Stimulated activated CD8-positive, alpha-beta memory T cell treated with anti-CD3 and anti-CD28 coated beads, Interleukin-15, amount 100 ng/mL, for 4 hours (primary cell): ENCODE measurements at places on chromosomes 4 and X.

DNA sequence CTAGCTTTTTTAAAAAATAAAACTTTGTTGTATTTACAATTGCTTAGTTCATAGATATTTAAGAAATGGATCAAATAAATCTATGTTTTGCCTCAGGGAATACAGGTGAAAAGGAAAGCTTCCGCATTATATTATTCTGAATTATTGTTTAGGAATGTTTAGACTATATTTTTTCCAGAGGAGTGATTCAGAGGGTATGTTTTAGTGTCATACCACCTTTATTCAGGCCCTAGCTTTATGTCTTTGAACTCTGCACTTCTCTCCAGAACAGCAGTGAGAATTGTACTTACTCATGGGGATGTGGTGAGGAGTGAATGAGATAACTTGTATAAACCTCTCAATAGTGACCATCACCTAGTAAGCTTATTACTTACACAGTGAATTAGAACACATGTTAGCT is 14.0 kb downstream of the SLIT2 start:
- DNase-seq, result no peak

DNA sequence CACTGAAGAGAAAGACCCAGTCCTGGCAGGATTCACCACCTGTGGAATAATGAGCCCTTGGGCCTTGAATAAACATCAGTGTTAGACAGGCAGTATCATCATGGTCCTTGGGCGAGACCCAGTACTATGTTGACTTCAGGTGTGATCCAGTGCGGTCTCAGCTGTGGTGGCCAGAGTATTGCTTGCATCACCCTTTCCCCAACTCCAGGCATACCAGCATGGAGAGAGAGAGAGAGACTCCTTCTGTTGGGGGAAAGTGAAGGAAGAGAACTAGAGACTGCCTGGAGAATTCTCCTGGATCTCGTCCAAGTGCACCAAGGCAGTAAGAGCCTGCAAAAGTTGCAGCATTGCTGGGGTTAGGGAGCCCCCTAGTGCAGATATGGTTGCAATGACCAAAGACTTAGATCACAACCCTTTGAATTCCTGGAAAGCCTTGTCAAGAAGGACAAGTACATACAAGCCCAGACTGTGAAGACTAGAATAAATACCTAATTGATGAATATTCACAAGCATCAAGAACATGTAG is 61.1 kb upstream of the VAMP7 start:
- DNase-seq, result no peak

DNA sequence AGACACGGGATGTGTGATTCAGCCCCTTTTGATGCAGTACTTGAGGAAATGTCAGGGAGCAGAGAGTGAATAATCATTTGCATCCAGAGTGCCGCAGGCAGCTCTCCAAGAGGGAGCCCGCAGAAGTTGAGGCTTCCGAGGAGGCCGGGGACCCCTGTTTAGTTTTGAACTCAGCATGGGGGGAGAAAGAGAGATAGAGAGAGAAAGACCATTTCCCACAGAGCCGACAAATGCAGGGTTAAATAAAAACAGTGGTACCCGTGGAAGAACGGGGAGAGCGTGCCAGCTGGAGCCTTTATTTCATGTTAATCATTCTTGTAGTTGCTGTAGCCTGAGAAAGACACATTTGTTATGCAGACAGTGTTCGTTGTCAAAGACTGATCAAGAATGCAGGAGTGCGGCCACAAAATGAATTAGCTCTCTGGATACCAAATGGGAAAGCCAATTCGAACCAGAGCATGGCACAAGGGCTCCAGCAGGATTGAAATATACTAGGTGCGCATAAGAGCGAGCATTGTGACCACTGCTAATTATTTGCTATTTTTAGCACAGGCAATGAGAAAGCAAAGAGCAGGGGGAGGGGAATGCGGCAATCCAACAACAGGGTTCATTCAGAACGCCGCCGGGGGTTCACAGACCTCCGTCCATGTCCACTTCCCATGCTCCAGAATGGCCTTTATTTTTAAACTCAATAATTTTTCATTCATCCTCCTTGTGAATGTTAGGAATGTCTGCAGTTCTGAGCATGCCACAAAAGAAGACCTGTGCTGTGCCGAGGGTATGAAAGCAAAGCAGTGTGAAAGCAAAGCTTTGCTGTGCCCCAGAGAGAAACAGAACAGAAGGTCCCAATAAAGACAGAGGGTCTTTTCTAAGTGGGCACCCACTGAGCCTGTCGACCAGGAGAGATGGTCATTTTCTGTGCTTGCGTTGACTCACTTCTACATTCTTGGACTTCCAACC is 243.9 kb upstream of the VCX3A start:
- DNase-seq, result no peak

- DNase-seq, result no peak
These were observed 14.3 kb downstream of the PRSS12 start for GRCh38 chr4:118338518-118338917.

GRCh38 chrX:117973110-117973807 is 143.4 kb downstream of the KLHL13 start:
- DNase-seq, result no peak

DNA sequence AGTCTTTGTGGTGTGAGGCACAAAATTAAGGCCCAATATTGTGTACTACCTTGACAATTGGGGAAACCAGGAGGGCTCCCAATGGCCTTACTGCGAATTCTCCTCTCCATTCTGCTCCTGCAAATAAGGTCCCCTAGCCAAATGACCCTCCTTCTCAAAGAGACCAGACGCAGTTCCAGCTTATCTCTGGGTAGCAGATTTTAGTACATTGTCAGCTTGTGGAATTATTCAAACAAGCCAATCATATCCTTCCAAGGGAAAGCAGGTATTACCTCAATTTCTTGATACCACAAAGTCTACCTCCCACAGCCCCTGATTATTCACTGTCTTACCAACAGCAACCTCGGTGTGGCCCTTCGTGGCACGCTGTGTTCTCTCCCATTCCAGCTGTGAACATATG is 7.8 kb upstream of the ZBTB33 start:
- no peak for DNase-seq

DNA sequence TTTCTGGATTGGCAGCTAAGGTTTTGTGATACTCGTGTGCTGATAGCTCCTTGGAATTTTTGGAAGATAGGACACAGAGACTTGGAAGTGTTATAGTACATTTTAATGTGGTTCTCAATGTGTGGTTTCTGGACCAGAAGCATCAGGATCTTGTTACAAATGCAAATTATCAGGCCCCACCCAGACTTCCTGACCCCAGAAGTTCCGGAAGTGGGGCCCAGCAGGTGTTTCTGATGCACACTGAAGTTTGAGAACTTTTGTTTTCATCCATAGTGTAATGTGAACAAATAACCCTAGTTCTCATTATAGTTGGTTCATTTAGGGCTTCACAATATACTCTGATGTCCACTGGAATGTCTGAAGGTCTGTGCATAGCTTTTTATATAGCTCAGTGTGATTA is 49.6 kb downstream of the LAMP2 start:
- no peak for DNase-seq

- no peak for DNase-seq
These were observed 21.4 kb upstream of the MRFAP1 start for GRCh38 chr4:6619116-6619465.

DNA sequence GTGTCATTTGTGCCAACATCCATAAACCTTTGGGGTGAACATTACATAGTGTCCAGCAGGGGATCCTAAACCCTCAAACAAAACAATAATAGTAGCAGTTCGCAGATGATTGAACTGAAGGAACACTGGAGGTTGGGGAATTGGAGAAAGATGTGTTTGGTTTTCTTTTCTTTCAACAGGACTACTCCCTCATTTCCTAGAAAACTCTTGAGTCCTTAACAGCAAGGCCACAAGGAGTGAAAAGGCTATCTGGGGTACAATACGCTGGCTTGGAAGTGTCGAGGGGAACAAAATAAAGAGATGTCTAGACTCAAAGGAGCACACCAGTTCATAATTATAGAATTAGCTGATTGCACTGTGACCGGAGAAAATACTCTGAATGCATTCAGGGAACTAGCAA is 72.1 kb downstream of the IDS start:
- DNase-seq, result no peak

DNA sequence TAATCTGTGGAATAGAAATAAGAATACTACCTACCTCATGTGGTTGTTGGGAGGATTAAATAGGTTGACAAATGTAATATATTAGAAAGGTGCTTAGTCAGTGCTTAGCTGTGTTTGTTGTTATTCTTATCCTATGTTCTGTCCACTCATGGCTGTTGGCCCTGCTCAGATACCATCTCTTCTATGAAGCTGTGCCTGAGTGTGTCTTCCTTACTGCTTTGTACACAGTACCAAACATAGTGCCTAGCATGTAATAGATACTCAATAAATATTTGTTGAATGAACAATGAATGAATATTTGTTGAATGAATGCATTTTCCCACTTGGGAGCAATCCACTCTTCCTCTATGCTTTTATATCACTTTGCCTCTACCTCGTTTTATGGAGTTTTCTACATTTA is 57.2 kb downstream of the NHS start:
- no peak for DNase-seq

DNA sequence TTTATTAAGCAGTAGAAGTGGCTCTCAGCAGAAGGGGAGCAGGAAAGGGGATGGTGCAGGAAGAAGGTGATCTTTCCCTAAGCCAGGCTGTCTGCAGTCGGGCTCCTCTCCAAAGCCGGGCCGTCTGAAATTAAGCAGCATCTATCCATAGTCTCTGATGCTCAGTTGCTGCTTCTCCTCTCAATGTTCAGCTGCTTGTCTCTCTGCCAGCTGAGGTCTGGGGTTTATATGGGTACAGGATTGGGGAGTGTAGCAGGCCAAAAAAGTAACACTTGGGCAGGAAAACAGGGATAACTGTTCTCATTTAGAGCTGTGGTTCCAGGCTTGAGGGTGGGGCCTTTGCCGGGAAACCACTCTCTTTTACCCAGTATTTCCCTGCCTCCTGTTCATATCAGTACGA is 39.2 kb upstream of the CCKAR start:
- no peak for DNase-seq

DNA sequence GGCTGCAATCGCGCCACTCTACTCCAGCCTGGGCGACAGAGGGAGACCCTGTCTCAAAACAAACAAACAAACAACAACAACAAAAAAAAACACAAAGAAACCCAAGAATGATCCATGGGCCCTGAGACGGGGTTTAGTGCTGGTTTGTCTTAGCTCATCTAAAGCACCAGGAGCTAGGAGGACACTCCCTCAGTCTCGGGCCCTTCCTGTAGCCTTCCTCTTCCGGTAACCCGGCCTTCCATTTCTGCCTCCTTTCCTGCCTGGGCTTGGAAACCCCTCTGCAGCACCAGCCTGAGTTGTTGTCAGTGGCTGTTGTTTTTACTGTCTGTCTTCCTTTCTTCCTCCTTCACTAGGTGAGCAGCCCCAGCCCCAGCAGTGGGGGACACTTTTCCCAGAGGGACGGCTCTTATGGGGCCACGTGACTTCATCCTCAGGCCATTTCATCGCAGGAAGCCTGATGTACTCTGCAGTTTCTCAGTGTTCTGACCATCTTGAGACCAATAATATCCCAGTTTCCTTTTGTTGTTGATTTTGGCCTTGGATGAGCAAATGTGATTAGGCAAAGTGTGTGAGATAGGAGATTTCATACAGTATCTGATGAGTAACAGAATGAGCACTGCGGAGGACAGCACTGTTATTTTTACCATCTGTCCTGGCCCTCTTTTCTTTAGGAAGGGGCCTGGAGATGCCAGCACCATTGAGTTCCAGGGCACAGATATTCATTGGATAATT is 90.1 kb downstream of the ANAPC4 start:
- no peak for DNase-seq

DNA sequence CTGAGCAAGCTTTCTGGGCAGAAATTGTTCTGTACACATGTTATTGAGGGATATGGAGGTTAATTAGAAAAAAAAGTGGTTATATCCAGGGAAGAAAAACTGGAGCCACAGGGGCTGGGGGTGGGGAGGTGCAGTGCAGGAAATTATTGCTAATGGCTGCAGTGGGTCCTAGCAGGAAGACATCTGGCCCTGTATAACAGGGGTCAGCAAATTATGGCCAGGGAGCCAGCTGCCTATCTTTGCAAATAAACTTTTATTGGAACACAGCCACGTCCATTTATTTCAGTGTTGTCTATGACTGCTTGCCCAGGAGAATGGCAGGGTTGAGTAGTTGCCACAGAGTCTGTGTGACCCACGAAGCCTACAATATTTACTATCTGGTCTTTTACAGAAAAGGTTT is 23.4 kb upstream of the PRPS2 start:
- DNase-seq, result no peak

- DNase-seq, result no peak
These were observed 80.1 kb upstream of the MAML3 start for GRCh38 chr4:140233791-140234696.

DNA sequence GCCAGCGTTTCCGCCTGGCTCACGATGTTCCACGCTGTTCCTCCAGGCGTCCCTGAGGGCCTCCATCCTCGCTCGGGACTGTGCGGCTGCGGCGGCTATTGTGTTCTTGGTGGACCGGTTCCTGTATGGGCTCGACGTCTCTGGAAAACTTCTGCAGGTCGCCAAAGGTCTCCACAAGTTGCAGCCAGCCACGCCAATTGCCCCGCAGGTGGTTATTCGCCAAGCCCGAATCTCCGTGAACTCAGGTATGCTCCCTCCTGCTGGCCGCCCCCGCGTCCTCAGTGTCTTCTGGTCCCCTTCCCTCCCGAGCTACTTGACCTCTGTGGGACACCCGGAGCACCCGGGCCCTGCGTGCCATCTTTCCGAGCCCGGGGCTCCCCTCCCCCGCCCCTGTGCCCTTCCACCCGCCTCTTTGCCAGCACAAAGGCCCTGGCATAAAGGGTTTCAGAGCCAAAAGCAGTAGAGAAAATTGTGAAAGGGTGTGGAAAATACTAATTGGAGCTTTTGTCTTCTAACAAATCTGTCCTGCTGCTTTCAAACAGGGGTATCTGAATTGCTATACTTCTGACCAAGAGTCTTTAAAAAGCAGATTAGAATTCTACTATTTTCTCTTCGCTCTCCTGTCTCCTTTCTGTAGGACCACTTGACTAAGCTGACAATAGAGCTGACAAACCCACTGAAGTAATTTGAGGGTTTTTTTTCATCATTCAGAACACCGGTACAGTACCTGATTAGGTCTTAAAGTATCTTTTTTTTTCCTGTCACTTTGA is 104.0 kb downstream of the NEUROG2 start:
- no peak for DNase-seq

DNA sequence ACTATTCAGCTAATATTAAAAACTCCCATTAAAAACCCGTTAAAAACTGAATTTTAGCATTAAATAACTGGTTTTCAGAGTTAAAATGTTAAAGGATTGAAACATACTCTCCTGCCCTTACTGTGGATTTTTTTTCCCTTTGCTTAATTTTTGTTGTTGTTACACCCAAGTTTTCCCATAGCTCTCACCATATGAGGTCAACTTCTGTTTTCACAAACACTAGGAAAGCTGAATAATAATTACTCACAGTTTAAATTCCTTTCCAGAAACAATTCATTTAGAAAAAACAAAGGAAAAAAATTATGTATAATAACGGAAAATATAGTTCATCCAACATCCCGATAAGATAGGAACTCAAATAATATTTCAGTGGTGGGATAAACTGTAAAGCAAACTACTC is 129.0 kb downstream of the PPP3CA start:
- DNase-seq, result no peak

DNA sequence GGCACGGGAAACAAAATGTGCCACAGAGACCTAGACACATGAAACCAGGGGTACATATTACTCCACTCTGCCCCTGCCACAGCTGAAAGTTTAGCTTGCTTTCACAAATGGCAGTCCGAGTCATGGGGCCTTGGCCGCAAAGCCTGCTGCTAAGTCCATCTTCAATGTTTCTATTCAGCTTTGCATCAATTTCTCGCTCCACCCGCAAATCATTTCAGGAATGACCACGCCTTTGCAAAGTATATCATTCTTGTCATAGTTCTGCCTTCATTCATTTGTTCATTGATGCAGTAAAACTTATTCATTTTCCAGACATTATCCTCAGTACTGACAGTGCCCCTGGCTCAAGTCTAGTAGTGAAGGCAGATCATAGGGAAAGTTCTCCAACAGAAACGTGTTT is 9.5 kb downstream of the PLAC8 start:
- no peak for DNase-seq
